ENCODE measurements at places on chromosomes 11 and 22. TPM values are rescaled to one million over a fixed set of nuclear protein-coding genes. Genes with fewer than 3 reads are reported as not detected.

- no peak for DNase-seq
Observed at GRCh38 chr11:17132654-17133053, 55.2 kb upstream of the RPS13 start.

DNA sequence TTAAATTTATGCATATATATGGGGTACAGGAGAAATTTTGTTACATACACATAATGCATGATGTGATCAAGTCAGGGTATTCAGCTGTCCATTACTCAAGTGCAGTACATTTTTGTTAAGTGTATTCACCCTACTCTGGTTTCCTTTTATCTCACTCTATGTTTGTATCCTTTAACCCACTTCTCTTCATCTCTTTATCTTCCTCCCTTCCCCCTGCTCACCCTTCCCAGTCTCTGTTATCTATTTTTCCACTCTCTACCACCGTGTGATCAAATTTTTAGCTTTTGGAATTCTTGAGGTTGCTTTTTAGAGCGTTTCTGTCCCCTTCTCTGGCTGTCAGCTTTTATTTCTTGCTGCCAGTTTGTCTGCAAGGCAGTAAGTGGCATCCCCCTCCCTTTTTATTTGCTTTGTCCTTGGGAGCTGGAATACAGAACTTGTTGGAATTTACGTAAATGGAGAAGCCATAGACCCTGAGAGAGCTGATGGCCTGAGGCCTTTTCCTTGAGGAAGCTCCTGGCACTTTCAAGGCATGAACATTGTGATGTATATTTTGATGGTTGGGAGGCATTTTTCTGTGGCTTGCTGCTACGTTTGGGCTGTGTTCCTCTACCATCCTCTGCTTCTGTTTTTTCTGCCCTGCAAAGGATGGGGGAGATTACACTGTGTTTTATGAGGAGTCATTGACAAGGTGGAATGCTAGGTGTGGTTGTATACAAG is 148.6 kb downstream of the LDLRAD3 start:
- DNase-seq = peak; percentile 63

DNA sequence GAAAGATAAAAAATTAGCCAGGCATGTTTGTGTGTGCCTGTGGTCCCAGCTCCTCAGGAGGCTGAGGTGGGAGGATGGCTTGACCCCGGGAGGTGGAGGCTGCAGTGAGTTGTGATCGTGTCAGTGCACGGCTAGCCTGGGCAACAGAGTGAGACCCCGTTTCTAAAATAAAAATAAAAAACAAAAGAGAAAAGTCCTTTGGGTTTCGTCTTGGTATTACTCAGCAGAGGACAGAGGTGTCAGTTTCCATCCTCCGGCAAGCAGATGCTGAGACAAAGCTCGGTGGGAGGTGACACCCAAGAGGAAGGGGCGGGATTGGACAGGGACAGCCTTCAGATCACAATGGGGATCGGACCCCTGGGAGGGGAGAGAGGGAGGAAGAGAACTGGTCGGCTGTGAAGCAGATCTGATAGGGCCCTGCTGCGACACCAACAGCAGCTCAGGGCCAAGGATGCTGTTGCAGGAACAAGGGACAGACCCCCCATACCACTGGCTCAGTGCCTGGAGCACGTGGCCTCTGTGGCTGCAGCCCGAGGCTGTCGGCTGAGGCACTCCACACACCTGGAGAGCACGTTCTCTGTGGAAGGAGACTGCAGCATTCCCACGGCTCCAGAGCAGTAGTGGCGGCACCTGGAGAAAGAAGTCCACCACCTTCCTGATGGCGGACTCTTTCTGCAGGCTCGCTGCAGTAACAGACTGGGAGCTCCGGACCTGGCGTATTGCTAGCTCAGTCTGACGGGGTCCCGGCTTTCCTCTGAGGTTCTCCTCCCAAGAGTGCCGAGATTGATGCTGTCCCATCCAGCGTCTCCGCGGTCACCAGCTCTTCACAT is 5.2 kb upstream of the BID start:
- no peak for DNase-seq

Gene EXPH5
- 5.5 TPM for total RNA-seq

Gene P4HA3
- 3.1 TPM for total RNA-seq

Gene DDT
- 98.8 TPM for total RNA-seq

Gene SEC14L6
- not detected for total RNA-seq

GRCh38 chr11:121425828-121426227 is 26.3 kb upstream of the SORL1 start:
- DNase-seq = no peak

All from LHCN-M2 (cell line).